ENCODE measurements at places on chromosomes 1 and 21. TPM values are rescaled to one million over a fixed set of nuclear protein-coding genes. Genes with fewer than 3 reads are reported as not detected.

The LENEP gene
- total RNA-seq, result not detected

The AMY2A gene
- total RNA-seq, result not detected

The NUP210L gene
- 0.03 TPM for total RNA-seq

The MNDA gene
- 0.88 TPM for total RNA-seq

The IL24 gene
- not detected for total RNA-seq

The ANKRD45 gene
- total RNA-seq, result not detected

The ADGRB2 gene
- 0.39 TPM for total RNA-seq

DNA sequence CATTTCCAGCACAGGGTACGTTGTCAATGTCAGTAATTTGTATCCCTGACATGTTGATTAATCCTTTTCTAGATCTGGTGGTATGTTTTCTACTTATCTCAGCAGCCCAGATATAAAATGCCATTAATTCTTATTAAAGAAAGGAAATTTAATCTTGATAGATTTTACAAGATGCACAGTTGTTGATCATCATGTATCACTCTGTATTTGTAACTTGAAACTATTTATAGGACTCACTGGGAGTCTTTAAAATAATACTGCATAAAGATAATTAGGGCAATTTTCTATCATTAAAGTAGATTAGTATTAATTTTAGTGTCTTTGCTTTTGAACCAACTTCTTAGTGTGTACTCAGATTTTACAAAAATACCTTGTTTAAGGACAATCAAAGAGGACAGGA lies 84.9 kb downstream of the GREM2 start:
- no peak for DNase-seq

DNA sequence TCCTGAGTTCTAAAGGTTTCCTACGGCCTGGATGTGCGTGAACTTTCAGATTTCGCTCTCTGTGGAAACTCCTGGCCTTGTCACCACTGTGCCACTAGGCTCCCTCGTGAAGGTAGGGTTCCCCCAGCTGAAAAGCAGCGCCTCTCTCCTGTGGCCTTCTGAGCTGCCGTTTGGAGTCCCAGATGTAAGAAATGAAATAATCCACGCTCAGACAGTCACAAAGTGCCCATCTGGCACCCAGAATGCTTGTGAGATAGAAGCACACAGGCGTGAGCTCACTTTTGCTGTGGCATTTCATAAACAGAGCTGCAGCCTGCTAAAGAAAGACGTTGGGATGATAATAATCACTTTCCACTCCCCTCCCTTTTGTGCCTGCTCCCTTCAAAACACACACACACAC lies 65.8 kb downstream of the LMO4 start:
- no peak for DNase-seq

- DNase-seq, result no peak
These were observed 66.7 kb downstream of the TLR5 start for GRCh38 chr1:223076362-223076761.

GRCh38 chr1:115301438-115302020 lies 36.5 kb downstream of the NGF start:
- no peak for DNase-seq

GRCh38 chr1:235461954-235462353 lies 42.3 kb downstream of the B3GALNT2 start:
- no peak for DNase-seq

- no peak for DNase-seq
These were observed 372 bp downstream of the SLC25A44 start for GRCh38 chr1:156194300-156194652.

DNA sequence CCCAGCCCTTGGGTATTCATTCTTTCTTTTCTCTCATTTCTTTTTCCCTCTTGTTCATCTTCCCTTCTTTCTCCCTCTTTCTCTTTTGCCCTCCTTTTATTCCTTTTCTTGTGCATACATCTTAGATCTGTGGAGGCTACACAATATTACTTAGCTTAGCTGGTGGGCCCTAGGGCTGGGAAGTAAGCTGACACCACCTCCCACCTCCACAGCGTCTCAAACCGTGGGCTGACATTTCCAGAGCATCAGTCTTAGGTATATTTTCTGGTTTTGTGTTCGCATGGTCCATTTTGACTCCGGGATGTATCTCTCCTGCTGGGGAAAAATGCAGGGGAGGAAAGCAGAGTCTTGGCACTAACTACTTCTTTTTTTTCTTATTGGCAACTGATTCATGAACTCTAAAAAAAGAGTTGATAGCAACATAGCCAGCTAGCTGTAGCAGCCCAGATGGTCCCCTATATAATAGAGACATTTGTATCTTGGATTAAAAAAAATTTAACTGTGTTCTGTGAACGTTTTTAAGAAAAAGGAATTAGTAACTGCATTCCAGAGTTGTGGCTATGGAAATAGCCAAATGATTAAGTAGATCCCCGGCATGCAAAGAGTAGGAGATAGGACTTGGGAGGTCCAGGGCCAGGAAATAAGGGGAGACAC lies 15.5 kb downstream of the CNIH3 start:
- DNase-seq, result no peak

DNA sequence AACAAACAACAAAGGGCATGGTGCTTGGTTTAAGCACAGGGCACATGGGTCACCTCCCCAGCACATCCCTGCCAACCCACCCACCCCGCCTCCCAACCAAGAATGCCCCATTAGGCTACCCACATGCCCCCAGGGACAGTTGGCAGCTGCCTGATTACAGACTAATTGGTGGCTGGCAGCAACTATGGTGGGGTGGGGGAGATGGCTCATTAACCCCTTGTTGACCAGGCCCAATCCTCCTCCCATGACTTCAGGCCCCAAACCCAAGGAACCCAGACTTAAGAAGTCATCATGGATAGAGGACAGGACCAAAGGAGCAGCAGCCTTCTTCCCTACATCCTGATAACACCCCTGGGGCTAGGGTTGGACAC lies 1.3 kb downstream of the RIMS3 start:
- no peak for DNase-seq

DNA sequence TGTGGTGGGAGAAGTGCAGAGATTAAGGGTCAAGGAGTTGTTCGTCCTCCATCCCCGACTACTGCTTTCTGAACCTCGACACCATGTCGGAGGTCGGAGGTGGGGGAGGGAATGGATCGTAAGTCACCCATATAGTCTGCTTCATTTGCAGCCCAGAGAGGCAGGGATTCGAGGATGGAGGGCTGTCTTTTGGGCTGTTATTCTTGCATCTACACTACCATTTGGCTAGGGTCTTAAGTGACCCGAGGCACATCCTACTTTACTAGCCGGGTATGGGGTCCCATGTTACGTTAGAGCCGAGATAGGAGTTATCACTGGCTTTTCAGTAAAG lies 578 bp downstream of the USP21 start:
- no peak for DNase-seq

GRCh38 chr1:209383422-209383821 lies 200.1 kb upstream of the CAMK1G start:
- DNase-seq, result no peak

DNA sequence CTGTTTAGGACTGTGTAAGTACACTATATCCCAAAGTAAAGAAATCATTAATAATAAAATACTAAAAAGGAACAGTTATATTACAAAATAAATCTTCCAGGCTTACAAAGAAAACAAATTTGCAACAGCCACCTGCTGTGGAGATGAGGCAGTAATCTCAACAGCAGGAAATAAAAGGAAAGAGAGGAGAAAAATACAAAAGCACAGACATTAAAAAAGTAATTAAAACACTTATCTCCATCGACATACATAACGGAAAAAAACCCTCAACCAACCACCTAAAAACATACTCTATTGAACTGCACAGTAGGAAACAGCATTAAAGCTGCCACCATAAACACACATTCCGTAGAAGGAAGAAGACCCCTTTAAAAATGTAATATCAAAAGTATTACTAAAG lies 317.6 kb downstream of the DPYD start:
- DNase-seq, result no peak

DNA sequence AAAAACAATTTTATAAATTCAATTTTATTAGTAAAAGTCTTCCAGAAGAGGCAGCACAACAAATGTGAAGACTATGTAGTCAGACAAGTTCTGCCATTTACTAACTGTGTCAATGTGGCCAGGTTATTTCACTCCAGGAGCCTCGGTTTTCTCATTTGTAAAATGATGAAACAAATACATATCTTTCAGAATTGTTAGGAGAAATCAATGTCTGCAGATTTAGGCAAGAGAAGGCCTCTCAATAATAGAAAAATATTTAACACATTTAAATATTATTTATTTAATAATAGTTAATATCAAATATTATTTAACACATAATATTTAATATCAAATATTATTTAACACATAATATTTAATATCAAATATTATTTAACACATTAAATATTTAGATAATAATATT lies 75.6 kb upstream of the PTGFR start:
- no peak for DNase-seq

DNA sequence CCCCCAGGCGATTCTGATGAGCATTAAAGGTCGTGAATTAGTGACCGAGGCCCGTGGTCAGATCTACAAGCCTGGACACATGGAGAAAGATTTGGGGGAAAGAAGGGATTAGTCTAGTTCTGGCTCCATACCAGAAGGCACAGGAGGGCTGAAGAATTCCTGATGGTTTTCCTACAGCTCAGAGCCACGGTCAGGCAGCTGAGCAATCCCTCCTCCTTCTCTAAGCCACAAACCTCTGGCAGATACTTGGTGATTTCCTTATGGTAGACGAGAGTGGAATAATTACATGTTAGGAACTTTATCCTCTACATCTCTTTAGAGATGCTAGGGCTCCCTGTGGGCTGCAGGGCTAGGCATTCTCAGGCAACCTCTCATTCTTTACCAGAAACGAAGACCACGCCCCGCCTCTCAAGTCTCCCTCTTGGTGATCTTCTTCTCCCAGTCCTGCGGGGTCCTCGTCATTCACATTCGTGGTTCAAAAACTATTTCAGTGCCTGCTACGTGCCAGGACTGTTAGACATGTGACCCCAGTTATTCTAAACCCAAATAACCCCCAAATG lies 20.5 kb upstream of the ZBTB18 start:
- DNase-seq, result no peak
